KG1 (cell line): ENCODE measurements at places on chromosomes 7 and 10.
A peak's percentile ranks its signal among the peaks of the same experiment; 100 is the strongest.

GRCh38 chr7:151550656-151551286 lies 31.1 kb upstream of the RHEB start:
- no peak for DNase-seq

DNA sequence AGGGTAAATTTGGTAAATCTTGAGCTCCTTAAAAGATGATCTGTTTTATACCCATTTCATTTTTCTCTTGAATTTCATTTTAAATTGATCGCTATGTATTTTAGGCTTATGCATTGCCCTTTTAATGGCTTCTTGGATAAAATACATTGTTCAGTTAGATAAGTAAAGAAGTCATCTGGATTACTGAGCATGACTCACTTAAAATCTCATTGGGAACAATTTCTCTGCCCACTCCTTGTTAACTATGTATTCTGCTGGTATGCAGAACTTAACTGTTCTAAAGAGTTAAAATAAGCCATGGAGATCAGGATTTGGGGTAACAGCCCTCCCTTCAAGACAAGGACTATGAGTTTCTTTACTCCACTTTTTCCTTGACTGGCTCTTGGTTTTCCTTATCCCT lies 134.2 kb downstream of the SND1 start:
- DNase-seq = no peak

DNA sequence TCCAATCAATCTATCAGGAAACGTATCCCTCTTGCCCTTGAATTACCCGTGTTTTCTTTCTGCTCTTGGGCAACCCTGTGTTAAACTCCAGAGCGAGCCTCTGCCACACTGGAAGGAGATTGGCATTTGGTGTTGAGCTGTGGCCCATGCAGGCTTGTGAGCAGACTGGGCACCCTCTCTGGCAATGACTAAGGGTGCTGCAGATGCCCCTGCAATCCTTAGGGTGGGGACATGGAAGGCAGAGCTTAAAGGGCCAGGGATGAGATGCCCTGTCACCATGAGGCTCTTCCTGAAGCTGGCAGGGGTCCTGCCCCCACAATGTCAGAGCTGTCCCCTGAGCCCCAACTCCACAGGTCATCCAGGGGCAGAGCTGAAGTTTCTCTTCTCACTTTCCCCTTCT lies 19.5 kb upstream of the FAM180A start:
- DNase-seq = no peak

GRCh38 chr7:6727663-6728062 lies 20.9 kb upstream of the ZNF12 start:
- DNase-seq = no peak

- DNase-seq = no peak
Observed at GRCh38 chr10:110591760-110592159, 24.3 kb downstream of the SMC3 start.

GRCh38 chr10:44293306-44293778 lies 91.6 kb downstream of the CXCL12 start:
- no peak for DNase-seq

DNA sequence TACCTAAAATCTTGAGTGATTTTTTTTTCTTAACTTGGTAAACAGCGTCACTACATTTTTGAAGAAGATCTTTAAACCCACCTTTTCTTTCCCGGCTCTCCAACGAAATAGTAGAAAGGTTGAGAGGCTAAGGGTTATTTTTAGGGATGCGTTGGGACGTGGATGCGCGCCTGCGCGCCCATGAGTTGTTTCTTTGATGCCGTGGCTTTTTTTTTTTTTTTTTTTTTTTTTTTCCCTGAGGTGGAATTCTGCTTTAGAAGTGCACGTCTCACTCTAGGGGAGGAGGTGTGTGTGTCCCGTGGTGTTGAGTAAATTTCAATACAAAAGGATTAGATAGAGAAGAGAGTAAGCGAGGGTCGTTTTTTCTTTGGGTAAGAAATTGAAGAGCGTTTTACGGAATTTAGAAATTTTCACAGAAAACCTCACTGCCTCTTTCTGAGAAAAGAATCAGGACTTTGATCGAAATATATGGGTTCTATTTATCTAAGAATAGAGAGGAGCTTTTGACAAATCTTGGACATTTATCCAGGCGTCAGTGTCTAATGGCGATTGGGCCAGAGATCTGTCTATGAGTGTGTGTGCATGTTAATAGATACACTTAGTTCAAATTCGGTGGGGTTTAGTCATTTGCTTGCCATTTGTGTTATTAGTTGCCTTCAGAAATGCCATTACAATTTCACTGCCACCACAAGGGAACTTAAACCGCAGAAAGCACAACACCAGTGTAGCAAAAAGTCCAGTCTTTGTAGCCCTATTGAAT lies 1.2 kb upstream of the SP8 start:
- DNase-seq = no peak

- DNase-seq = no peak
Observed at GRCh38 chr10:97827702-97828291, 21.8 kb upstream of the GOLGA7B start.

DNA sequence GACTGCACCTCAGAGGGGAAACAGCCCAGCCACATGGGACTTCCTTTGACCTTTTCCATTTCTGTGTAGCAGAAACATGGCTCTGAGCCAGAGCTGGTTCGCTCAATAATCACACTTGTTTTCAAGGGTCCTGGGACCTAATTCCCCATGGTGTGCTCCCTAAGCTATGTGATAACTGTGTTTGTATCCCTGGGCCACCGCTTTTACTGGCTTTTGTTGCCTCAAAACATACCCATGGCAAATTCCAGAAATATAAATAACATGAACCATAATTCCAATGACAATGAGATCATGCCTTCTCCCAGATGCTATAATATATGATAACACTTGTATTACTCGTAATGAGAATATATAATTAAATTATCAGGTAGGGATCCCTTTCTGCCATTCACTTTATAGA lies 196.4 kb downstream of the GFRA1 start:
- DNase-seq = peak; percentile 9

GRCh38 chr10:126126866-126127265 lies 230.5 kb downstream of the FANK1 start:
- DNase-seq = no peak

DNA sequence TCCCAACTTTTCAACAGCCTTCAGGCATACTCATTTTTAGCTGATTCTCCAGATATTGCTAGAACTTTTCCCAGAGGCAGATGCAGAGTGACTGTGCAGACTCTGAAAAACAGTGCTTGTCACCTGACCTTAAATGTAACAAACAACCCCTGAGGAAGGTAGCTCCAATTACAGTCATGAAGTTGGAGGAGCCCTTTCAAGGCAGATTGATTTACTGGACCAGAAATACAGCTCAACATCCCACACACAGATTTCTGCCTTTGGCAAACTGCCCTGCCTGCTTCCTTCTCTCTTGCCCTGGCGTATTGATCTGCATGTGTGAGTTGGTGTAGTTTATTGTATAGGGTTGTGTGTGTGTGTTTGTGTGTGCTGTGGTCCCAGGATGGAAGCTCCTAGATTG lies 38.5 kb downstream of the PYROXD2 start:
- no peak for DNase-seq

DNA sequence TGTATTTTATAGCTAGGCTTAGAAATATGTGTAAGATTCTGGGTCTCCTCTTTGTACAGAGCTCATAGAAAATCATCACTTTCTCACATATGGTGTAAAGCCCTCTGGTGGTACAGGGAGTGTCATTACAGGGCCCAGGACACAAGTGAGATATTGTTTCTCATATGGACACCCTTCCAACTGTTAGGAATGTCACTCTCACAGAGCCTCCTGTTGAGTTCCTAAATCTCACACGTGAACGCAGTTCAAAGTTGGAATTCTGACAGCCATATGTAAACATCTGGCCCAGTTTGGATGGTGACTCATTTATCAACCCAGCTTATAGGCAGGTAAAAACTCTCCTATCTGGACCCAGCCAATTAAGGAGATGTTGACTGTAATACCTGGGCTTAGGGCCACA lies 35.4 kb upstream of the ZNF107 start:
- no peak for DNase-seq

DNA sequence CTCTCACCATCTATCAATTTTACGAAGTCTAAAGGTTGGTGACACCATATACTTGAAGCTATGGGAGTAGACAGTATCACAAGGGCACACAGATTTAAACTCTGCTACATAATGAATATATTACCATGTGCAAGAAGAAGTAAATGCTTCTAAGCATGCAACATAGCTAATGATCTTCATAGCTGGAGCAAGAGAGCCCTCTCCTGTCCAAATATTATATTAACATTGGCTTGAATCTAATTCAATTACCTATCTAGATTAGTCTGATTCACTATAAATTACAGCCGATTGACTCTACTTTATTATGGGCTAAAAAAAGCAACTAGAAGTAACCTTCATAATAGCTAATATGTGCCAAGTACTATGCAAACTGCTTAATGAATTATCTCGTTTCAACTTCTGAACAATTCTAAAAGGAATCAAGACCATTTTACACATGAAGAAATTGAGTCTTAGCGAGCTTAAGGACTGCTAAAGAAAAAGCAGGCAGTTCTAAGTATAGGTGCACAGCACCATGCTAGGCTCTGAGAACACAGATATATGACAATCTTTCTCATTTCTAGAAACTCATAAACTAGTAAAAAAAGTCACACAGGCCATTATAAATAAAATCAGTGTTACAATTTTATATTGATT lies 21.9 kb downstream of the FRA10AC1 start:
- peak; percentile 19 for DNase-seq

GRCh38 chr7:107920048-107920772 lies 29.2 kb downstream of the DLD start:
- DNase-seq = no peak

- DNase-seq = no peak
Observed at GRCh38 chr10:91681361-91682276, 48.7 kb upstream of the PPP1R3C start.

- DNase-seq = no peak
Observed at GRCh38 chr10:127813290-127813689, 76.3 kb downstream of the FOXI2 start.

- no peak for DNase-seq
Observed at GRCh38 chr10:44325157-44325556, 59.7 kb downstream of the CXCL12 start.

- DNase-seq = no peak
Observed at GRCh38 chr7:146635205-146636032, 518.8 kb downstream of the CNTNAP2 start.

GRCh38 chr10:75408911-75409885 lies 7.6 kb upstream of the ZNF503 start:
- no peak for DNase-seq

DNA sequence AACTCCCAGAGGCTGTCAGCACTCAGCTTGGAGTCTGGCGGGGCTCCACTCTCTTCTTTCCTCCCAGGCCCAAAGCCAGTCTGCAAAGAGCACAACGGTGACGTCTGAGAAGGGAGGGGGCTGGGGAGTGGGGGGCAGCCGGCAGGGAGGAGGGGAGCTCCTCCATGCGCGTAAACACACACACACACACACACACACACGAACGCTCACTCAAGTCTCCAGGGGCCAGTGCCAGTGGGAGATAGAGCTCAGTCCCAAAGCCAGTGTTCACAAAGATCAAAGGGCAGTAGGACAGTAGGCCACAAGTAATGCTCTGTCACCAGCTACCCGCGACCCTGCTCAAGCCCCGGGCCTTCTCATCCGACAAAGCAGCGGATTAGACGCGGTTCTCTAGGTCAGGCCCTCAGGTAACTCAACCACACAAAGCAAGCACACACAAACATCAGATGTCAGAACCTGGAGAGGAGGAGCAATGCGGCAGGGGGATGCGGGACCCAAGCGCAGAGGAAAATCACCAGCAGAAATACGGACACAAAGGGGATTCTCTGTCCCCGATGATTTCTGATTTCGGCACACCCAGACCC lies 19.9 kb downstream of the TCAF1 start:
- DNase-seq = no peak

DNA sequence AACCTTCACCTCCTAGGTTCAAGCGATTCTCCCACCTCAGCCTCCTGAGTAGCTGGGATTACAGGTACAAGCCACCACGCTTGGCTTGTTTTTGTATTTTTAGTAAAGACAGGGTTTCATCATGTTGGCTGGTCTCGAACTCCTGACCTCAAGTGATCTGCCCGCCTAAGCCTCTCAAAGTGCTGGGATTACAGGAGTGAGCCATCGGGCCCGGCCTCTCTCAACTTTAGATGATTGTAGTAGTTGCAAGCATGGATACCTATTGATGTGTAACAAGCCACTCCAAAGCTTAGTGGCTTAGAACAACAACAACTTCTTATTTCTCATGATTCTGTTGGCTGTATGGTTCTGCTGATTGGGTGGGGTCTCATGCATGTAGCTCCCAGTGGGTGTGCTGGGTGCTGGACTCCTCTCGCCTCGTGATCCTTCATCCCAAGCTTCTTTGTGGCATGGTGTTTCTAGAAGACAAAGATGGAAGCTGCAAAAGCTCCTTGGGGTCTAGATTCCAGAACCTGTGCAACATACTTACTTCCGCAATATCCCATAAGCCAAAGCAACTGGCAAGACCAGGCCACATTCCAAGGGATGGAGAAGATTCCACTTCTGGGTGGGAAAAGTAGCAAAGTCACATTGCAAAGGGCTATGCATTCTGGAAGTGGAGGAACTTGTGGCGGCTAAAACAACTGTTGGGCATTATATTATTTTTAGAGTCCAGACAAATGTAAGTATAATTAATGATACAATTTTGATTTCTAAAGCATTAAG lies 37.9 kb downstream of the SKIDA1 start:
- DNase-seq = no peak

DNA sequence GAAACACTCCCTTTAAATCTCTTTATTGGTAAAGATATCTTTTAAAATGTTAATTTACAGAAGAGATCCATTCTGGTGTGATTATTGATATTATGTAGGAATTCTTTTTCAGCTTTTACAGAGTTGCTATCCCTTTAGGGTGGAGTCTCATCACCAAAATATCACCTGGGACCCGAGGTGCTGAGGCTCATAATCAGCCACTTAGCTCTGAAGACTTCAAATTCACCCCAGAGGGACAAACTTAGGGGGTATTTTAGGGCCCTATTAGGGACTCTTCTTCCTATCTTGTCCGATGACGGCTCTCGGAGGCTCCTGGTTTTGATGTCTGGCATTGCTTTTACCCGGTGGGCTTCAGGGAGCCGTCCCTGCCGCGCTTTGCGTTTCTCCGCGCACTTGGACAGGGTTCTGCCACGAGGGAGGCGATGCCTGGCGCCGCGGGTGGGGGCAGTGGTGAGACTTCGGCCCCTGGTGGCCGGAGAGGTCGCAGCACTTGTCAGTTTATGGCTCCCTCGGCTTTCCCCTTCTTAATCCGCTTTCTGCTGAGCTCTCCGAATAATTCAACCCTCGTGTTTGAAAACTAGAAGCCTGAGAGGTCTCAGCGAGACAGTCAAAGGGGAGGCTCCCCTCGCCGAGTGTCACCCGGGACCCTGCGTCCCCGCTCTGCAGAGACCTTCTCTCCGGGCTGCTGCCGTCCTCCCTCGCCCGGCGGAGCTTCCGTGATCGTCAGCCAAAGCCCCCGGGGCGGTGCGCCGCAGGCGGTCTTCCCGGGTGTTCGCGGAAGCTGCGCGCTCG lies 27.8 kb downstream of the RBM20 start:
- DNase-seq = peak; percentile 93

- no peak for DNase-seq
Observed at GRCh38 chr10:26839966-26840627, 20.7 kb downstream of the ABI1 start.

- no peak for DNase-seq
Observed at GRCh38 chr10:88273567-88273966, 309.6 kb downstream of the RNLS start.

GRCh38 chr7:29875741-29876140 lies 69.4 kb downstream of the WIPF3 start:
- no peak for DNase-seq

GRCh38 chr7:95578299-95578855 lies 17.9 kb downstream of the PDK4 start:
- no peak for DNase-seq
